ENCODE measurements at places on chromosomes 12 and 14.

DNA sequence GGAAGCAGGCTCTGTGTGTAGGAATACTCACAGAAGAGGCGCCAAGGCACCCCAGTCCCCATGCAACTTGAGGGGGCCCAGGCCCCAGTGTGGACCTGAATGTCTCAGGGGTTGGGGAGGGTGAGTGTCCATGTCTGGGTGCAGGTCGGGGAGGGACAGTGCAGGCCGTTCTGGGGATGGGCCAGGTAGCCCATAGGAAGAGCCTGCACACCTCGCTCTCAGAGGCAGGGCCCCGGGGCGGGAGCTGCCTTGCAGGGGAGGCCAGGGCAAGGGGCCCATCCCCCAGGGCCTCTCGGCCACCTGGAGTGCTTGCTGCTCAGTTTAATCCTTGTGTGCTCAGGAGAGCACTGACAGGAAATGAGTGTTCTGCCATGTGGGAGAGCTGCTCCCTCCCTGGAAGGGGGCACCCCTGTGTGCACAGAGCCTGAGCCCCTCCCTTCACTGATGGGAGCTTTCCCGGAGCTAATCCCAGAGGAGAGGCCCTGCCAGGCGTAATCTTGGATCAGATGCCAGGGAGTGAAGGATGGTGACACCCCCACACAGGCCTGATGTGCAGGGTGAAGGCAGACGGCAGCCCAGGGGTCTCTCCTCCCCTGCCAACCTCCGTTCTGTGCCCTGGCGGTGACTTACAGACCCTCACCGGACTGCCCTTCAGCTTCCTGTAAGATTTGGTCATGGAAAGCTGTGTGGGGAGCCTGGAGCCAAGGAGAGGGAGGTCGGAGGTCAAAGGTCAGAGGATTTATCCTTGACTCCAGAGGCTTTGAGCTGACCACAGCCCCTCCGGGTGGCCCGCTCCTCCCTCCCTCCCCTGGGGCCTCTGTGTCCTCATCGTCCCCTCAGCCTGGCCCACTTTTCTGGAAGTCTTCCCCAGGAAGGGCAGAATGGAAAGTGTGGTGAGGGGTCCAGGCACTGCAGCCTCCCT lies 24.4 kb upstream of the FBRSL1 start:
- ATAC-seq: no peak

DNA sequence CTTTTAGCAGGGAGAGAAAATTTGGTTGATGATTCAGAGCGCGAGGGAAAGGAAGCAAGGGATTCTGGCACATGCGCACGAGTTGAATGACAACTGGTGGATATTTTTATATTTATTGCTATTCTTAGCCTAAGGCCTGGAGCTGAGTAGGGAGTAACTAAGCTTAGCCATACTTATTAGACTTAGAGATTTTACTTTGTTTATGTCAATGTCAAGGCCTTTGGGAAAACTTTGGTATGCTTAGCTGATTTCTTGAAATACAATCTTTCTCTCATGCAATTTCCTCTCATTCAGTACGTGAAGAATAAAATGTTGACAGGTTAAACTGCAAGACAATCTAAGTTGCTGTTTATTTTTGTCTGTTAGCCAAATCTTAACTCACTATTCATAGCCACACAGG lies 101.1 kb downstream of the CRADD start:
- peak; percentile 80 for ATAC-seq

DNA sequence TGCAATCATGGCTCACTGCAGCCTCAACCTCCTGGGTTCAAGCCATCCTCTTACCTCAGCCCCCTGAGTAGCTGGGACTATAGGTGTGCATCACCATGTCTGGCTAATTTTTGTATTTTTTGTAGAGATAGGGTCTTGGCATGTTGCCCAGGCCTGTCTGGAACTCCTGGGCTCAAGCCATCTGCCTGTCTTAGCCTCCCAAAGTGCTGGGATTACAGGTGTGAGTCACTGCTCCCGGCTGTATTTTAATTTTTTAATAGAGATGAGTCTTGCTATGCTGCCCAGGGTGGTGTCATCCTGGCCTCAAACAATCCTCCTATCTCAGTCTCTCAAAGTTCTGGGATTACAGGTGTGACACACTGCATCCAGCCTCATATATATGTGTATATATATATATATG lies 31.7 kb upstream of the GPRC5A start:
- no peak for ATAC-seq

DNA sequence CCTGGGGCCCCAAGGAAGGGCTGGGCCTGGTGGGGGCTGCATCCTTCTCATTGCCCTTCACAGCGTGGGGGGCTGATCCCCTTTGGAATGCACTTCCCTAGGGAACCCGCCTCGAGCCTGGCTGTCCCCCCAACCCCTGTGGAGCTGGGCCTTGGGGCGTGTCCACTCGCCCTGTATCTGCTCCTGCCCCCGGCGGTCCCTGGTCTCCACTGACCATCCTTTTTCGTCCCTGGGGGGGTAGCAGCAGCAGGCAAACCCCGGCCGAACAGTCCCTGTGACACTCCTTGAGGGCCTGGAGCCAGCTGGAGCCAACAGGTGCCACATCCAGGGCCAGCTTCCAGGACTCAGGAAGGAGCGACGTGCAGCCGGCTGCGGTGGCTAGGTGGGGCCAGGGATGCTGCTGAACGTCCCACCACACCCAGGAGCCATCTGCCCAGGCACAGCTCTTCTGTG lies 9.4 kb upstream of the GPR132 start:
- no peak for ATAC-seq

DNA sequence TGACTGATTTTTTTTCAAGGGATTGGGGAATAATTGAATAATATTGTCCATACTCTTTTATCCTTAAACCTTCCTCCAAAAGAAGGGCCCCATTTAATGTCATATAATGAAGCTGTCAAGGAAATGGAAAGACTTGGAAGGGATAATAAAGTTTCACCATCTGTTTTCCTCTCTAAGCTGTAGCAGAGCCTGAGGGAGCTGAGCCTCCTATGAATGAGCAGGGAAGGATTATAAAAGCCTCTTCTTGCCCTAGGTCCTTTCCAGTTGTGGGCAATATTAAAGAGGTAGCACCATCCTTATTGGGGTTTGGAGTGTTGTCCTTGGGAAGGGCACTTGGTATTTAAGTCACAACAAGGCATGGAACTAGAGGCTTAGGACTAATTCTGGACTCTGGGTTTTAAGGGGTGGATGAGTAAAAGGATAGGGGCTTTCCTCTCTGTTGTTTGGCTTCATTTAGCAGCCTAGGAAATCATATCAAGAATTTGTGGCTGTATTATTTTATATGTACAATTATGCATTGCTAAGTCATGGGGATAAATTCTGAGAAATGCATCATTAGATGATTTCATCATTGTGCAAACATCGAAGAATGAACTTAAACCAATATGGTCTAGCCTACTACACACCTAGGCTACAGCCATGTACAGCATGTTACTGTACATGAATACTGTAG lies 408.5 kb upstream of the DCN start:
- ATAC-seq: no peak

- ATAC-seq: peak; percentile 92
Observed at GRCh38 chr14:102046337-102047278, 40.2 kb downstream of the HSP90AA1 start.

- no peak for ATAC-seq
Observed at GRCh38 chr12:128323145-128323920, 56.4 kb downstream of the TMEM132C start.

DNA sequence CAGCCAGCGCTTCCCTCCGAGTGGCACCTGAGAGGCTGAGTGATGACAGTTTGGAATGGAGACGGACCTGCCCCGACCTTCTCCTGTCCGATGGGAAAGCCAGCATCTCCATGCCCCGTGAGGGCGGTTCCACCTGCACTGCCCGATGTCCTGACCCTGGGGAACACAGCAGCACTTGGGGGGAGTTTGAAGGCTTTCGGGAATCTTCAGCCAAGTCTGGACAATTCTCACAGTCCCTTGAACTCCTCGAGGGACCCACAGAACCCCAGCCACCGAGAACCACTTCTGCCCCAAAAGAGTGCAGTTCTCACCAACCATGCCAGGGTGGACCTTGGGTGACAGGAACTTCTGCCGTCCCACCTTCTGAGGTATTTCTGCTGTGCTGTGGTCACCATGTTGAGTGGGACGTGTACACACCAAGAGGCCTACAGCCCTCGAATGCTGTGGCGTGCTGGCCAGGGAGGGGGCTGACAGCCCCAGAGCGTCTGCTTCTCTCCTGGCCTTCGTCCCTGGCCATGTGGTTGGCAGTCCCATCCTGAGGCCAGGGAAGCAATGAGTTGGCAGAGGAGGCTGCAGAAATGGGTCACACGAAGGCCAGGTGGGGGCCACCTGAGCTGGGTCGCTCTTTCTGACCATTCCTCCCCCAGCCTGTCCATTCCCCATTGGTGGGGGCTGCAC lies 1.0 kb downstream of the CLBA1 start:
- ATAC-seq: no peak

GRCh38 chr12:21521541-21521940 lies 4.6 kb upstream of the SPX start:
- no peak for ATAC-seq

GRCh38 chr12:116338064-116338846 lies 60.8 kb upstream of the MED13L start:
- no peak for ATAC-seq

DNA sequence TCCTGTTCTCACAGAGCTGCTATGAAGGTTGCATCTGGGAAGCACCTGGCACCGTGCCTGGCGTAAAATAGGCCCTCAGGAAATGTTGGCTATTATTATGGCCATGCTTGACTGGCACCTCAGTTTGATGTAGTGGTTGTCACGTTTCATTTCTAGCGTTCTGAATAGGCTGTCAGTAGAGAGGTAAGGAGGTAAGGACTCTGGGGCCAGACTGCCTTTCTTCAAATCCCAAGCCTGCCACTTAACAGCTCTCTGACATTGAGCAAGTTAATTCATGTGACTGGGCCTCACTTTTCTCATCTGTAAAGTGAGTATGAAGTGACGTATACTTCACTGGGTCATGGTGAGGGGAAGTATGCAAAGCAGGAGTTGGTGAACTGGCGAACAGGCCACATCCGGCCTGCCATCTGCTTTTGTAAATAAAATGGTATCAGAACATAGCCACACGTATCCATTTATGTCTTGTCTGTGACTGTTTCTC lies 196.2 kb downstream of the CACNA1C start:
- no peak for ATAC-seq

DNA sequence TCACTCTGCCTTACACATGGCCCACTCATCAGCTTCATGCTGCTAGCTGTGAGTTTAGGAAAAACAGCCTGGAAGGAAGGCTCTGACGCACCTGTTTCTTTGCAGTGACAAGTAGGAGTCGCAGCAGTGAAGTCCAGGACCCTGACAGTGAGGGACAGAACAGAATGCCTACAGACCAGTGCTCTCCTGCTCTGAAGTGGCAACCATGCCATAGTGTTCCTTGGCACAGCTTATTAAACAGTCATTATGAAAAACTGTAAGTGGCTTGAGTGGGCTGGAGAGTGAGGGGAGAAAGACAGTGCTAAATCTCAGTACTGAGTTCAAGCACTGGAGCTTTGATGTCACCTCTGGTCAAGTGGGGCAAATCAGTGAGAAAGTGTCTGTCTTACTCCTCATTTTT lies 61.7 kb downstream of the MYRFL start:
- no peak for ATAC-seq

DNA sequence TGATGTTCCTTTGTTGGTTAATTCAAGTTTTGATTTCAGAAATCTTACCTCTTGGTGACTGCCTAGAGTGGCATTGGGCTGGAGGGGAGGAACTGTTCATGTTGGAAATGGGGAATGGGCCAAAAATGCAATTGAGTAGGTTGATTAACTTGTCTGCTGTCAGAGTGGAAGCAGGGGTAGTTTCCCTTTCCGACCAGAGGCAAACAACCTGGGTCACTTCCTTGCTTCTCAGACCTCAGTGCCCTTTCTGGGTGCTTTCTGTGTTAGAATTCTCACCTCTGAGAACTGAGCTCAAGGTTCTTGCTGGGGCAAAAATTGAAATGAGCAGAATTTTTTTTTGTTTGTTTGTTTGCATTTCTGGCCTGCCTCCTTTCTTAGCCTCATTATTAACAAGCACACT lies 2.3 kb upstream of the M6PR start:
- ATAC-seq: no peak

- ATAC-seq: no peak
Observed at GRCh38 chr12:22332202-22332601, 2.3 kb downstream of the ST8SIA1 start.

DNA sequence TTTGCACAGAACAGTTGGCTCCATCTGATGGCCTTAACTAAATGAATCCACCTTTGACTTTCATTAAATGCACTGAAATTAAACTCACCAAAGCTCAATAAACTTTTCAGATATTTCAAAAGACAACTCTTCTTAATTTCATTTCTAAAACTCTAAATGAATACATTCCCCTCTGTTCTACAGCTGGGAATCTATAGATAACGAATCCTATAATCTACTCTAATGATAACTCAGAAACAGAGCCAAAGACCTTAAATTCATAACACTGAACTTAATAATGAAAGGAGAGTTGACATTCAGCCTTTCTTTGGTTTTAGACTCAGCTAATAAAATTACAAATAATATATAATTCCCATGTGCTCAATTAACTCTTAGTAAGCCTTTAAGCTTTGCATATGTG lies 150.5 kb downstream of the KCNH5 start:
- ATAC-seq: no peak

- no peak for ATAC-seq
Observed at GRCh38 chr12:29287622-29288021, 93.3 kb downstream of the ERGIC2 start.

- no peak for ATAC-seq
Observed at GRCh38 chr14:98913967-98914650, 357.9 kb downstream of the BCL11B start.

Measured in gastroesophageal sphincter (tissue), 4 donors.